NCI-H187 treated with DMSO at 0.1 percent for 48 hours (cell line): ENCODE measurements at places on chromosomes 16 and 17.

DNA sequence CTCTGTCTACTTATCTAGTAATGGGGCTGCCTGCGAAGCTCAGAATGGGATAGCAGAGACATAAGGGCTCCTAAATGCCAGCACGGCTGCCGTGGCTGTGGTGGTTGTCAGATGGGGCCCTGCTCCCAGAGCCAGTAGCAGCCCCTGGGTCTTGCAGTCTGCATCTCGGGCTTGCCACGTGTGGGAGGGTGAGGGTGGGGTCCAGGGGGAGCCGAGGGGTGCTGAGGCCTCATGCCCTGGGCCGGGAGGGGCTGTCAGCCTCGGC is 88.8 kb upstream of the GSE1 start:
- no peak for DNase-seq

DNA sequence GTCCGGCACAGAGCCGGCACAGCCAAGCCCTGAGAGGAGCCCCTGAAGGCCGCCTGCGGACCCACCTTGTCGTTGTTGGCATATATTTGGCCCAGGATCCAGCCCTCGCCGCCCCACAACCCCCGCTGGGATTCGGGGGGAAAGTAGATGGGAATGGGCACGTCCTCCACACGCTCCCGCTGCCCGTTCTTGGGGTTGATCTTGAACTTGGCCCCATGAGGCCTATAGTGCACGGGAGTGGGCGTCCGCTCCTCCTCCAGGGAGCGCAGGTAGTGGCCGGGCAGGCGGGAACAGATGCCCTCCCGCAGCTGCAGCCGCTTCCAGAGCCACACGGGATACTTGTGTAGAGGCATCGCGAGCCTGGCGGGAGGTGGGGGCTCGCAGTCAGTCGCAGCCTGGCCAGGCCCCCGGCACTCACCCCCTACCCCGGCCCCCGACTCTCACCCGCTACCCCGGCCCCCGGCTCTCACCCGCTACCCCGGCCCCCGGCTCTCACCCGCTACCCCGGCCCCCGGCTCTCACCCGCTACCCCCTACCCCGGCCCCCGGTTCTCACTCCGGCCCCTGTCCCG is 387 bp downstream of the MRPL28 start:
- no peak for DNase-seq

DNA sequence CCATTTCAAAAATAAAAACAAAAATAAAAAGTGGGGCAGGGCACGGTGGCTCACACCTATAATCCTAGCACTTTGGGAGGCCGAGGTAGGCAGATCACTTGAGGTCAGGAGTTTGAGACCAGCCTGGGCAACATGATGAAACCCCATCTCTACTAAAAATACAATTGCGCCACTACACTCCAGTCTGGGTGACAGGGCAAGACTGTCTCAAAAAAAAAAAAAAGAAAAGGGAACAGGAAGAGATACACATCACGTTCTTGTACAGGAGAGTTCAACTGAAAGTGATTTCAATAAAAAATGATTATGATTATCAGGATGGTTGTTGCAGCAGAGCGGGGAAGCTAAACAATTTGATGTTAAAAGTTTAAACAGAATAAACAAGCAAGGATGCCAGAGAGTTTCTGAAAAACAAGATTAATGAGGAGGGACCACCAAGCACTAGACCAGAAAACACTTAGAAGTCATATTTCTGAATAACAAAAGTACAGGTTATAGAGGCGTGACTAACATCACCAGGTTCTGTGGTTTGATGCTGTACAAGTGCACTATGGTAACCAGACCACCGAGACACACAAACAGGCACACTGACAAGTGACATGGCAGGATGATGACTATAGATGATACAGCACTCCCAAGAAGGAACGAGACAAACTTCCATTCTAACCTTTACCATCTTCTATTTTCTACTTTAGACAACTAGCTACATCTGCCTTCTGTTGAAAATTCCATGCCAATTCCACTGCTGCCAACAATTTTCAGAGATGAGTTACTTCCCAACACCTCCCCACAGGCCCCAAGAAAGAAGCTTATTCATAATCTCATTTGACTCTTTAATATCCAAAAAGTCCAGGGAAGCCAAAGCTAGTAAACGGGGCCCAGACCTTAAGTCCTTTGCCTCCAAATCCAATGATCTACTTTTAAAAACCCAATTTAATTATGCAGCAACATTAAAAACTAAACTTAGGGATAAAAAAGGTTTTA is 11.8 kb downstream of the DNAJA2 start:
- no peak for DNase-seq

- no peak for DNase-seq
Measured at GRCh38 chr17:37026531-37026869, 77.7 kb downstream of the AATF start.

DNA sequence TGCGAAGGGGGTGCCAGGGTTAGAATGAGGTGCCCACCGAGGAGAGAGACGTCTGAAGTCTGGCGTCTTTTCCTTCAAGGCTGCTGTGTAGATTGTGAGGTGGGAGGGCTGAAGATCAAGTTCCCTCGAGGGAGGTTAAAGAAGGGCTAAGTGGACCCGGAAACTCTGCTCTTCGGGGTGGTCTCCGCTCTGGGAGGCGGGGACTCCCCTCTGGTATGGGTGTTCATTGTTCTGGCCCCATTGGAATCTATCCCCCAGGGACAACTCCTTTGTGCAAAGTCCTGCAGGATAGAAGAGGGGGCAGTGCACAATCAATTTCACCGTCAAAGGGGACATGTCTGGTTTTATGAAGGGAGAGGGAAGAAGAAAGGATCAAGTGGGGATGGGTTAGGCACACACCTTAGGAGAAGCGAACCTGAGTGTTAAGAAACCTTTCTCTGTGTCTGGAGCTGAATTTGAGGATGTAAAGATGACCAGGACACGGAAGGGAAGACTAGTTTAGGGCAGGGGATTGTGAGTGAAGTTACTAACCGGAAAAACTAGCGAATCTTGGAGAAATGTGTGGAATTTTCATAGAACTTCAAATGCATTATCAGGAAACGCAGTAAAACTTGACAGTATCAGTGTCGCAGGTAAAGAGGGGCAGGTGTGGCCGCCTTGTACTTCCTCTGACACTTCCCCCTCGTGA is 809 bp upstream of the RAB34 start:
- DNase-seq: no peak

DNA sequence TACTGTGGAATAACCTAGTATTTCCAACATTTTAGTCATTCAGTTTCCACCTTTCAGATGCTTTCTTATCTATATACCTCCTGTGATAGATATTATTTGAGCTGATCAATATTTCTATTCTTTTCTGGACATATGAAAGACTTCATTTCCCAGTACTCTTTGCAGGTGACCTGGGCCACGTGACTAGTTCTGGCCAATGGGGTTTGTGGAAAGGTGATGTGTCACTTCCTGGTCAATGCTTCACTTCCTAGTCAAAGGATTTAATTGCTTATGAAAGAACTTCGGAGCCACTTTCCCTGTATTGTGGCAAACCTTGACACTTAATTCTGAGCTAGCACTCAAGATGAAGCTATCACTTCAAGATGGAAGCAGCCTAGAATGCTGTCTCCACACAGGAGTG is 248.9 kb upstream of the FOXF1 start:
- DNase-seq: no peak

- no peak for DNase-seq
Measured at GRCh38 chr17:5815396-5815795, 231.1 kb upstream of the NLRP1 start.

DNA sequence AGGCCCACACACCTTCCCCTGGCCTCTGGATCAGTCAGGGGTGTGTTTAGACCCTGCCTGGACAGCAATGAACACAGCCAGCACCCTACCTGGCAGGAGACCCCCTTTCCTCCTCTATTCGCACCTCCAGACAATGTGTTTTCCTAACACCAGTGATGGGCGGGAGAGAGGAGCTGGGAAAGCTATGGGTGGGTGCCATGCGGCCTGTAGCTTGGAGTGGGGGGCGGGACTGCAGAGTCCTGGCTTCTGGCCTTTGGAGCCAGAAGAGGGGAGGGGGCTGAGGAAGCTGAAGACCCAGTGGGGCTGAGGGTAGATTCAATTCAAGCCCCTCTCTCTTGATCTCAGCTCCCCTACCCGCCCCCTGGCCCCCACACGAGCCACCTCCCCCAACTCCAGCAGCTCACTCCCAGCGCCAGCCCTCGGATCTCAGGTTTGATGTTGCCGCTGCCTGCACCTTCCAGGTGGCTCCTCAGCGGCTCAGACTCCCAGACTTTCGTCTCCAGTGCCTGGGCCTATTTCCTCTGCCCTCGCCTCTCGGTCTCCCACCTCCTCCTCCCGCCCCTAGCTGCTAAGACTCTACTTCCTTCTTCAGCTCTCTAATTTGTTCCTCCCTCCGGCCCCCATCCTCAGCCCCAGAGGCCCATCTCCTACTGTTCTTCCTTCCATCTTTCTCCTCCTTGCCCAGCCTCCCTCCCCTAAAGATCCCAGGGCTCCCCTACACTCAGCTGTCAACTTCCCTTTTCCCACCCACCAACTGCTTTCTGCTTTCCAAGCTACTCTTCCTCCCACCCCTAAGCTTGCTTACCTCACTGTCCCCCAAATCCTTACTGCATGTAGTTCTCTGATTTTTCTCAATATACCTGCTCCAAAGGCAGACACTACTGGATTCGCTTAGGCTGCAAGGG is 6.8 kb upstream of the SP6 start:
- DNase-seq: no peak

DNA sequence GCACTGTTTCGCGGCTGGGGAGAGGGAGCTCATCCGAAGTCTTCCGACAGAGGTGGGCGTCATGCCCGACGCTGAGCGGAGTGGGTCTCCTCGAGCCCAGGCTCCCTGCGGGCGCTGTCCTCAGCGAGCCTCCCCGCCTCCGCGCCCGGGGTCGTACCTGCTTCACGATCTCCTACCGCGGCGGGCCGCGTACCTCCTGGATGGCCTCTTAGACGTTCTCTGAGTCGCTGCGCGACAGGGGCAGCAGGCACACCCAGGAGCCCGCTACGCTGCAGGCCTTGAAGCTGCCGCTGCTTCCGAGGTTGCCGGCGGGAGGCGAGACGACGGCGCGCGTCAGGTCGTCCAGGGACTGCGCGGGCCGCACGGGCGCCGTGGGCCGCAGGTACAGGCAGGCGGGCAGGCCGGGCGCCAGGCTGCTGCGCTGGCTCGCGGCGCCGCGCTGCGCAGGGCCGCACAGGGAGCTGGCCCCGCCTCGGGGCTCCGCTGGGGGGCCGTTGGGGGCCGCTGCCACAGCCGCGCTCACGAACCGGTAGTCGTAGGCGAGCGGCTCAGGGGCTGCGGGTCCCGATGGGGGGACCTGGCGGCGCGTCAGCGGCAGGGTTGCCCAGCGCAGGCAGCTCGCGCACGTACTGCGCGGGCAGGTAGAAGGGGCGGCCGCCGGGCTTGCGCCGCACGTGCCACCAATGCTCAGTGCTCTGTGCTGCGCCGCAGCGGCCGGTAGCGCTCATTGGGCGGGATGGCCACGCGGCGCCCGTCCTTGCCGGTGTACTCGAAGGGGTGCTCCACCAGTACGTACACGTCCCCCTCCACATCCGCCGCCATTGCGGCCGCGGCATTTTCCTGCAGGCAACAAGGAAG is 116.4 kb upstream of the SMURF2 start:
- DNase-seq: no peak

- no peak for DNase-seq
Measured at GRCh38 chr16:8568231-8568617, 22.1 kb downstream of the TMEM114 start.

- no peak for DNase-seq
Measured at GRCh38 chr16:78795433-78795832, 696.0 kb downstream of the WWOX start.

- no peak for DNase-seq
Measured at GRCh38 chr16:6258056-6258455, 1074.6 kb upstream of the RBFOX1 start.

DNA sequence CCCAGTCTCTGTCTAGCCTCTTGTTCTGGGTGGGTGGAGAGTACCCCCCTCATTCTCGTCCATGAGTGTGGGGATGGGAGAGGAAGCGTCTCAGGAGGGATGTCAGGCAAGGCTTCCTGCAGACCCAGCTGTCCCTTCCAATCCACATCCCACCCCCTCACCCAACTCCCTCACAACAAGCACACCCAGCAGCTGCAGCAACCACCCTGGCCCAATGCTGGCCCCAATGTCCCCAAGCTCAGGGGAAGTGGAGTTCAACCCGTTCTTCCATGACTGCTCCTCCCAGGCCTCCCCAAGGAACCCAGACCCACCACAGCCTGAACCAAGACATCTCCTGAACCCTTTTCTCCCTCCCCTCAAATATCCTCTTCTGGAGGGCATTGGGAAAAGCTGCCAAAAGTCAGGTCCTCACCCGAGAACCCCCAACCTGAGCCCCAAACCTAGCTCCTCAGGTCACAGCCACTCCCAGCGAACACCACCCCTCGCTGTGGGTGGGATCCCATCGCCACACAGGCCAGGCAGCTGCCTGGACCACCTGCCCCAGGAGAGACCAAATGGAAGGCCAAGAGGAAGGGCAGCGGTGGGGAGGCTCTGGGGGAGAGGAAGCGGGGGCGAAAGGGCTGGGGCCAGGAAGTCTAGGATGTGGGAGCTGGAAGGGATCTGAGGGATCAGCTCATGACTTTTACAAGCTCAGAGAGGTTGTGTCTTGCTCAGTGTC is 47.6 kb downstream of the FZD2 start:
- no peak for DNase-seq

- DNase-seq: no peak
Measured at GRCh38 chr16:397736-398332, 835 bp downstream of the NME4 start.

- peak; percentile 63 for DNase-seq
Measured at GRCh38 chr16:54930005-54930868, at the start of gene IRX5. Gene IRX5, plus strand, starts transcription at chr16:54930865. Its CDS starts 334 bp downstream, at chr16:54931199.

- DNase-seq: no peak
Measured at GRCh38 chr17:80291260-80291659, 30.6 kb downstream of the RNF213 start.

DNA sequence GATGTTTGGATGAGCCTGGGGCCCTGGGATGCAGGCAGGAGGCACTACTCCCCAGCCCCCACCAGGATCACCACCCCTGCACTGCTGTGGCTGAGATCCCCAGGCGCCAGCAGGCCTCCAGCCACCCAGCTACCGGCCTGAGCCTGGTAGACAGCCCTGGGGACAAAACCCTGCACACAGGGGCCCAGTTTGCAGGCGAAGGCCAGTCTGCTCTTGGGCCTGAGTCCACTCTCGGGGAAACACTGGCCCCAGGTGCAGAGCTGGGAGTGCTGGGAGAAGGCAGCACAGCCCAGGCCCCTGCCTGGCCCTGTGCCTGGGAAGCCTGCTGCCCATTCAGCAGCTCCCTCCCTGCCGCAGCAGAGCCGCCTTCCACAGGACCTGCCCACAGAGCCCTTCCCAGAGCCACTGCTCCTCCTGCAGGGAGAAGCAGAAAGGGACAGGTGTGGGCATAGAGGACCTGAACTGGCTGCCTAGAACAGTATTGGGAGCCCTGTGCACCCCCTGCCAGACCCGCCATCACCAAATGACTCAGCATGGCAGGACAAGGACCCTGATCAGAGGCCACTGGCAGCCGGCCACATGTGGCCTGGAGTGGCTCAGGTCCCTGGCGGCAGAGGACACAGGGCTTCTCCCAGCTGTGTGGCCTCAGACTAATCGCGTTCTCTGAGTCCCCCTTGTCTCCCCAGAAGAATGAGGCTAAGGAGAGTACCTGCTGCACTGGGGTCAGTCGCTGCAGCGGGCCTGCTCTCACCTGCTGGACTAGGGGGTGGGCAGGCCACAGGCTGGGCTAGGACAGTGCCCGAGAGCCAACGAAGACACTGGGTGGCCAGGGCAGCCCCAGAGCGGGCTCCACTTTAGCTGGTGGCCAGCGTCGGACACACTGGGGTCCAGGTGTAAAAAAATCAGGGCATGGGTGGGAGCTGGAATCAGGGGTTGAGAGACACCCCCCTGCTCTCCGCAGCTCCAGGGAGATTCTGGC is 10.7 kb downstream of the MSRB1 start:
- no peak for DNase-seq
